ENCODE measurements at places on chromosomes 13 and 19. TPM values are rescaled to one million over a fixed set of nuclear protein-coding genes. Genes with fewer than 3 reads are reported as not detected.

The CLPTM1 gene
- total RNA-seq: 177 TPM

The KLHL1 gene
- not detected for total RNA-seq

The NPHS1 gene
- 0.36 TPM for total RNA-seq

The VSTM2B gene
- not detected for total RNA-seq

The PRKCG gene
- total RNA-seq: 7.1 TPM

The IGFL3 gene
- not detected for total RNA-seq

The ZBTB7A gene
- total RNA-seq: 15.2 TPM

The ZNF667 gene
- total RNA-seq: not detected

The LIN37 gene
- 22.7 TPM for total RNA-seq

The PRTN3 gene
- total RNA-seq: 0.29 TPM

The MEIOSIN gene
- not detected for total RNA-seq

The ZNF418 gene
- 0.74 TPM for total RNA-seq

The C5AR1 gene
- total RNA-seq: 2.3 TPM

The SYT3 gene
- total RNA-seq: 0.70 TPM

The KLK12 gene
- total RNA-seq: not detected

The KLK15 gene
- total RNA-seq: not detected

The SIGLECL1 gene
- not detected for total RNA-seq

The NLRP4 gene
- total RNA-seq: not detected

The ZNF230 gene
- 3.9 TPM for total RNA-seq

The NLRP9 gene
- not detected for total RNA-seq

All from A549 treated with RU486 at 1 μM for 4 hours (cell line).